ENCODE measurements at places on chromosomes 7 and 10.

GRCh38 chr7:110413038-110413437, 677.9 kb upstream of the LRRN3 start:
- no peak for DNase-seq

DNA sequence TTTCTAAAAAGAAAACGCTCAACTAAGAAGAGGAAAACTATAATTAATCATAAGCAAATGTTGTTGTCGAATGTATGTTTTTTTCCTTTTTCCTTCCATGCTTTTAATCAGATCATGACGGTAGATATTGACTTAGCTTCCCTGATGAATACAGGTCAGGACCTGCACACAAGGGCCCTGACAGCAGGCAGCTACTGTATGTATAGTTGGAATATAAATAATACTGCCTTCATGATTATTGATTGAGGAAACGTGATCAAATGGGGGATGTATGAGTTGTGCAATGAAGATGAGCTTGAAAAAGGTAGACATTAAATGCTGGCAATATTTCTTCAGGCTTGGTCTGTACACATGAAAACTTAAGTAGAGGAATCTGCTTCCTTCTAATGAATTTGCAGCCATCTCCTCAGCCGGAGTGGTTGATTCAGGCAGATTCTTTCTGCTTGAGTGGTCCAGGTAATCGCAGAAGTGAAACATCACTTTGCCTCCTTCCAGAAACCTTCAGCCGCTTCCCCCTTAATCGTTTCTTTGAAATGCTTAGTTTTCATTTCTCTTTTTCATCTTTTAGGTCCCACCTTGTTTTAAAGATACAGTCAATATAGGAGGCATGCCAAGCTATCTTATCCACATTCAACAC, 656.5 kb downstream of the SDK1 start:
- no peak for DNase-seq

DNA sequence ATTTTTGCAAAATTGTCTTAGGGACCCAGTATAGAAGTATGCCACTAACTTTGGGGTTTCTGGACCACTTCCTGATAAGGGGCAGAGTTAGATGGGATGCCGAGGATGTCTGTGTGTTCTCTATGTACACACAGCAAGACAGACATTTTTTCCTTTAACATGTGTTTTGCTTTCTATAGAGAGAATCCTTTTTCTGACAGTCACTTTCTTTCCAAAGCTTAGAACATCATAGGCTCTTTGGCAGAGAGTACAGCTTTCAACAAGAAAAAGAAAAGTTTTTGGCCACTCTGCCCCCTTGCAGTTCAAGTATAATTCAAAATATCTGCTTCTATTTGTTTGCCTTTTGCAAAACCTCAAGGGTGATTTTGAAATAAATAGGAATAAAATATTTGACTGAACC, 44.1 kb downstream of the PAPSS2 start:
- no peak for DNase-seq

DNA sequence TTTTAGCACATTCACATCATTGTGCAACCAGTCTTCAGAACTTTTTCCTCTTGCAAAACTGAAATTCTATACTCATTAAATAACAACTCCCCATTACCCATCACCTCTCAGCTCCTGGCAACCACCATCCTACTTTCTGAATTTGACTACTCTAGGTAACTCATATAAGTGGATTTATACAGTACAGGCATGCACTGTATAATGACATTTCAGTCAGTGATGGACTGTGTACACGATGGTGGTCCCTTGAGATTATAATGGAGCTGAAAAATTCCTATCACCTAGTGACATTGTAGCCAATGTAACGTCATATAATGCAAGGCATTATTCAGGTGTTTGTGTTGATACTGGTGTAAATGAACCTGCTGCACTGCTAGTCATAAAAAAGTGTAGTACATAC, 60.1 kb downstream of the BTRC start:
- DNase-seq = no peak

GRCh38 chr7:112959276-112959675, 127.4 kb downstream of the GPR85 start:
- no peak for DNase-seq

DNA sequence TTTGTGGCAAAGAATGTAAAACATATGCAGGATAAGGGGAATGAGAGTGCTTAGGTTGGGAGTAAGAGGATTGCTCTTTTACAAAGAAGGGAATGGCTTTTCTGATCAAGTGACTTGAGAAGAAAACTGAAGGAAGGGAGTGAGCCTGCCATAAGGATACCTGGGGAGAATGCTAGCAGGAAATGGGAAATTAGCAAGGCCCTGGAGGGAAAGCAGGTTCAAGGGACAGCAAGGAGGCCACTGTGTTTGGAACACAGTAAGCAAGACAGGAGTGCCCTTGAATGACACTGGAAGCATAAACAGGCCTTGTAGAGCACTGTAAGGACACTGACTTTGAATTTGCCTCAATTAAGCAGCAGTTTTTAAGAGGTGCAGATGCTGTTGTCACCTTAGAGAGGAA, 1069.9 kb downstream of the DNAJB9 start:
- no peak for DNase-seq

- DNase-seq = peak; percentile 51
Observed at GRCh38 chr10:11757454-11757820, 15.3 kb downstream of the ECHDC3 start.

DNA sequence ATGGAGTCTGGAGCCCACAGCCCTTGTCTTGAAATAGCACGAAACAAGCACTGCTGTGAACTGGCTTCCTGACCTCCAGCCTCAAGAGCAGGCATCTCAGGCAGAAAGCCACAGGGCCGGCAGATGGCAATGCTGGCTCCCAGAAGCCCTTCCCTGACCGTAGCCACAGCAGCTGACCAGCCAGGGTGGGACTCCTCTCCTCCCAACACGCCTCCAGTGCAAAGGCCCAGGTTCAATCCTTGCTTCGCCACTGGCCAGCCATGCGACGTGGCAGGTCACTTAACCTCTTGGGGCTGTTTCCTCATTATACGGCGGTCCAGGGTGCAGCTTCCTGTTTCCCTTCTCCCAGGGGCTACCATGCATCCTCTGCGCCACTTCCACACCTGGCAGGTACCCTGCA, 12.8 kb downstream of the PRKAG2 start:
- no peak for DNase-seq

DNA sequence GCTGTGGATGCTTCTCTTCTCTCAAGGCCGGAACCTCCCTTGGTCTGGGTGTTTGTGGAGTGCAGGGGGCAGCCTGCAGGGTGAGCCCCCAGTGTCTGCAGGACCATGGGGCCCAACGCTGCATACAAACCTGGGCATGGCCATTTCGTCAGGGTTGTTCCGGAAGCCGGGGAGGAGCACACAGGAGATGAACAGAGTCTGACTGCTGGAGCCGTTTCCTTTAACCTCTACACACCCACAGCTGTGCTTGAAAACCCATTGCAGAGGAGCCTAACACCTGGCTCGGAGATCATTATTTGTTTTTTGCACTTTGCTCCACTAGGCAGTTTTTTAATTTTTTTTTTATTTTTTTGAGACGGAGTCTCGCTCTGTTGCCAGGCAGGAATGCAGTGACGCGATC, 167.6 kb upstream of the INSYN2A start:
- DNase-seq = no peak

GRCh38 chr7:88200789-88201188, 19.0 kb downstream of the SRI start:
- DNase-seq = peak; percentile 0
